Naive thymus-derived CD4-positive, alpha-beta T cell (primary cell): ENCODE measurements at places on chromosomes 3 and 15. TPM values are rescaled to one million over a fixed set of nuclear protein-coding genes. Genes with fewer than 3 reads are reported as not detected.

The CHAC1 gene
- total RNA-seq: 0.24 TPM

The SERPINI2 gene
- not detected for total RNA-seq

The ZPLD1 gene
- total RNA-seq: not detected in 2 replicates

The FOXB1 gene
- 0.12 TPM for total RNA-seq

The PLA2G4E gene
- not detected for total RNA-seq

The ZBTB11 gene
- 68.2 TPM for total RNA-seq

The SLC24A5 gene
- not detected for total RNA-seq

The RCCD1 gene
- 16.3 TPM for total RNA-seq

The DNAH12 gene
- total RNA-seq: 0.19 TPM

The STAB1 gene
- total RNA-seq: 0.13 and 0.27 TPM in 2 replicates

The LTF gene
- total RNA-seq: not detected

The EOMES gene
- 9.5 TPM for total RNA-seq

The GOLGA6B gene
- total RNA-seq: 0.70 TPM

The PDZRN3 gene
- not detected for total RNA-seq

The CLN6 gene
- 66.6 and 67.8 TPM in 2 replicates for total RNA-seq

The CTDSPL gene
- total RNA-seq: 1.7 TPM

The ANKRD34C gene
- not detected for total RNA-seq

The GXYLT2 gene
- not detected in 2 replicates for total RNA-seq

The RTP2 gene
- total RNA-seq: not detected

The GOLGA8T gene
- 0.22 TPM for total RNA-seq

The C2CD4A gene
- not detected for total RNA-seq

The MED12L gene
- 0.68 TPM for total RNA-seq

The ARRDC4 gene
- 0.59 TPM for total RNA-seq

The MASP1 gene
- total RNA-seq: not detected

The ATP13A5 gene
- total RNA-seq: not detected

The PRTG gene
- not detected in 2 replicates for total RNA-seq

The EXD1 gene
- not detected for total RNA-seq

The SLC33A1 gene
- total RNA-seq: 21.3 TPM

The SCN11A gene
- 0.30 TPM for total RNA-seq

The RAB5A gene
- 86.6 TPM for total RNA-seq

The DISP2 gene
- total RNA-seq: 0.51 and 0.59 TPM in 2 replicates

The GRM7 gene
- not detected for total RNA-seq

The PXYLP1 gene
- 20.5 TPM for total RNA-seq

The BNC1 gene
- total RNA-seq: not detected

The CIDEC gene
- not detected in 2 replicates for total RNA-seq
